Stimulated activated CD4-positive, alpha-beta T cell treated with anti-CD3 and anti-CD28 coated beads, Interleukin-2, amount 100 ng/mL, for 48 hours (primary cell): ENCODE measurements at places on chromosomes 11 and 22.

DNA sequence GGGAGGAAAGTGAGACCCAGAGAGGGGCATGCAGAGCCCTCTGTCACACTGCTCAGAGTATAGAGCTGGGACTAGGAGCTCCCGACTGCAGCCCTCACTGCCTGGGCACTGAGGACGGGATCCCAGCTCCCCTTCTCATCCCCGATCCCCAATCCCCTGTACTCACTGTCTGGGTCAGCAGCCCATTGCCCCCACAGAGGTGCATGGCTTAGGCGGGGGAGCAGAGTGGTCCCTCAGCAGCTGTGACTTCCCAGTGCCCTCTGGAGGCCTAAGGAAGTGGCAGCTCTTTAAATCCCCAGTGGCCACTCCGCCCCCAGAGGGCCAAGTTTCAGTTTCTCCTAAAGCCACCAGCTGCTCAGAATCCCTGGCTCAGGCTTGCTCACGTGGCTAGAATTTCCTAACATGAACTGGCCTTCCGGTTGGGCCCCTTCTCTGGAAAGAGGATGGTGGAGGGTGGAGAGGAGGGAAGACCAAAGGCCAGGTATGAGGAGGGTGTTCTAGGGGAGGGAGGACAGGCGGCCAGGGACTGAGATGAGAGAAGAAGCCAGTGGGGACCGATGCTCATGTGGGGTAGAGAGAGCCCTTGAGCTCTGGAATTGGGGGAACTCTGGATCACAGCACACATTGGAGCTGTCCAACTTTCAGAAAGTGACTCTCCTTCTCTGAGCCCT lies at the start of gene BATF2:
Gene BATF2, minus strand, starts transcription at position 262 of the 671 bp plus-strand sequence. Its CDS starts 57 bp downstream, at position 205.
- no peak for DNase-seq

DNA sequence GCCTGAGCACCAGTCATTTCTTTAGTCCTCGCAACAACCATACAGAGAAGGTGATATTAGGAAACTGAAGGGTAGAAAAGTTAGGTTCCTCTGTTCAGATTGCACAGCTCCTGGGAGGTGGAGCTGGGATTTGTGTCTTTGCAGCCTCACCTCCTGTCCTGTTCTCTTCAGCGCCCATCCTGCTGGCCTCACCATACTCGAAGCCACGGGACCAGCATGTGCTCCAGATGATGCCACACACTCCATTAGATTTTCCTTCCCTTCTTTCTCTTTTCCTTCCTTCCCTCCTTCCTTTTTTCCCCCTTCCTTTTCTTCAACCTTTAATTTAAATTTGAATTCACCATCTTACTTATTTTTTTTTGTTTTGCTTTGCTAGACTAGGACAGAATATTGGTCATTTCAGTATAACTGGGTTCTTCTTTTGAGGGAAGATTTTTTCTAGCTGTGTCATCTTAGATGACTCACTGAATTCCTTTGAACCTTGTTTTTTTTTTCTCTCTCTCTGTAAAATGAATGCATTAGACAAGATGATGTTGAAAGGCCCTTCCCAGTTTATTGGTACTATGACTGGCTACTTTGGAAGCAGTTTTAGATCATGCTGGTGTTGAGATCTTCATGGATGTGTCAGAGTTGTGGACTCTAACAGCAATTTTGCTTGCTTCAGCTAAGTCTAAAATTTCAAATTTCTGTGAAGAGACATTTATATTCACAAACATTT lies 662.5 kb upstream of the TENM4 start:
- DNase-seq = no peak

DNA sequence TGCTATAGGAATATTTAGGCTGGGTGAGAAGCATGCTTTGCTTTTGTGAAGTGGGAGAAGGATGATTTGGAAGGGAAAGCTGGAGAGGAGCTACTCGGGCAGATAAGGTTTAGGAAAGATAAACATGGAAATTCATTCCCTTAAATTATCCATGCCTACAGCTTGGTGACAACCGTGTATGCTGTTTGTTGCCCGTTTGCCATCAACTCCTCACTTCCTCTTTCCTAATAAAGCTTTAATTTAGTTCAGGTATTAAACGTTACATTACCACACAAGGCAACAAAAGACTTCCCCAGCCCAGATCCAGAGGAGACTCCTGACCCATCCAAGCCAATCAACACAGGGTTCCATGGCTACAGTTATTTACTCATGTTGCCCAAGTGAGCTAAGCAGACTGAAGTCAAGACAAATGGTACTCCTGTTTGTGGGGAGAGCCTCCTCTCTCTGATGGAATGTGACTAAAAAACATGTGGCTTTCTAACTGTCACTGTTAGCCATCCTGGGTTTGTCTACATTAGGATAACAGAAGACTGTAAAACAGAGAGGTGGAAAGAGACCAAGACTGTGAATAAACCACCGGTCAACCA lies 101.7 kb upstream of the GRAMD1B start:
- DNase-seq = no peak

DNA sequence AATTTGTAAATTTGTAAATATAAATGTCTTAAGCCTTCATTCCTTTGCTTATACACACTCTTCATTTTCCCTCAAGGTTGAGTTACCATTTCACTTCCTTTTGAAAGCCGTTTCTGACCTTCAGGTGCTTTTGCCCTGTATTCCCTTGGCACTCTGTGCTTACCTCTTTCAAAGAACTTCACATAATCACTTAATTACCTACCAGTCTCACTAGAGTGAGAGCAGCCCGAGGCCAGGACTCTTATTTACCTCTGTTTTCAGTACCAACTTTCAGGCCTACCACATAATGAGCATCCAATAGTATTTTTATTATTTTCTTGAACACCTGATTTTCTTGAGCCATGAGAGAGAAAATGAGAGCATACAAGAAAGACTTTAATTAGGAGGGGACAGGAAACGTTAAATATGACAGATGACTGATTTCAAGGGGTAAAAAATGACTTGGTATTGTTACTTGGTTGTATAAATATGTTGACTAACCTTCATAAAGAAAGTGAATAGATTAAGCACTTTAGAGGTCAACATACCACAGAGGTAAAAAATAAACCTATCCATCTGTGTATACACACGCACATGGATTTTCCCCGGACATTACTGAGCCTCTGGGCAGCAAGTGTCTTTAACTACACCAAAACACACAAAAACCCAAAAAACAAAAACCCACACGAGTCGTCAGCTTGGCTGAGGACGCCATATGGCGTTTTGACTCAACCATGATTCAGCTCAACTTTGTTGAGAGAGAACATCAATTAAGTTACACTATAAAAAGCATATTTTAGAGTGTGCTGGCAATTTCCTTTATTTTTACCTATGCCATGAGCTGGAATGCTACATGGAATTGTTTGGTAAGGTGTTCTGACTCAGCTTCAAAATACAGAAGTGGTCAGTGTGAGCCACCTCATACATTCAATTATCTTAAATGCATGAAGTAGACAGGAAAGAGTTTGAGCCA lies 7.6 kb downstream of the ATXN10 start:
- DNase-seq = no peak

GRCh38 chr11:65334696-65335295 lies 1.1 kb downstream of the DPF2 start:
- DNase-seq = no peak

- no peak for DNase-seq
Measured at GRCh38 chr11:11884351-11884750, 42.6 kb downstream of the USP47 start.

GRCh38 chr11:108597736-108598355 lies 4.3 kb upstream of the EXPH5 start:
- DNase-seq = no peak

DNA sequence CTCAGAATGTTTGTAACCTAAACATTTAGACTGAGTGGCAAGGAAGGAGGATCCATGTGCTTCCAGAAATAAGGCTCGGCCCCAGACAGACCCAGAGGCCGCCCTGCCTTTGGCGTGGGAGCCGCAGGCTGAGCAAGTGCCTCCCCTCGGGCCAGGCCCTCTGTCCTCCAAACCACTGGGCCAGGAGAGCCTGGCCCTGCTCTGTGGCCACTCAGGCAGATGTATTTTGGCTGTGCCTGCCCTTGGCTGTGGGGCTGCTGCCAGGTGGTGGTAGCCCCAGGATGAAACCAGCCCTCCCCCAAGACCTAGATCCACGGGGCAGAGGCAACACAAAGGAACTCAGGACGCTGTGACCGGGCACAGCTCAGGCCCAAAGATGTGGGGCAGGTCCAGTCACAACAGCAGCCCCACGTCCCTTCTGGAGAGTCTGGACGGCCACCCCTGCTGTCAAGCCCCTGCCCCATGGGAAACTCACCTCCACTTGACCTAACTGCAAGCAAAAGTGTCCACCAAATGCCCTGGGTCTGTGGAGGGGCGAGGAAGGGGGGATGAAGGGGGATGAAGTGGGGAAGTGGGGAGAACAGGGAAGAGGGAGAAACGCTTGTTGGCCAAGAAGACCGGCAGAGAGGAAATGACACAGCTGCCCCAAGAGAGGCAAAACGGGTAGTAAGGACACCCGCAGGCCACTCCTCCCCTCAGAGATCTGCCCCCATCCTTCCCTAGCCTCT lies 24.0 kb downstream of the PISD start:
- DNase-seq = no peak

DNA sequence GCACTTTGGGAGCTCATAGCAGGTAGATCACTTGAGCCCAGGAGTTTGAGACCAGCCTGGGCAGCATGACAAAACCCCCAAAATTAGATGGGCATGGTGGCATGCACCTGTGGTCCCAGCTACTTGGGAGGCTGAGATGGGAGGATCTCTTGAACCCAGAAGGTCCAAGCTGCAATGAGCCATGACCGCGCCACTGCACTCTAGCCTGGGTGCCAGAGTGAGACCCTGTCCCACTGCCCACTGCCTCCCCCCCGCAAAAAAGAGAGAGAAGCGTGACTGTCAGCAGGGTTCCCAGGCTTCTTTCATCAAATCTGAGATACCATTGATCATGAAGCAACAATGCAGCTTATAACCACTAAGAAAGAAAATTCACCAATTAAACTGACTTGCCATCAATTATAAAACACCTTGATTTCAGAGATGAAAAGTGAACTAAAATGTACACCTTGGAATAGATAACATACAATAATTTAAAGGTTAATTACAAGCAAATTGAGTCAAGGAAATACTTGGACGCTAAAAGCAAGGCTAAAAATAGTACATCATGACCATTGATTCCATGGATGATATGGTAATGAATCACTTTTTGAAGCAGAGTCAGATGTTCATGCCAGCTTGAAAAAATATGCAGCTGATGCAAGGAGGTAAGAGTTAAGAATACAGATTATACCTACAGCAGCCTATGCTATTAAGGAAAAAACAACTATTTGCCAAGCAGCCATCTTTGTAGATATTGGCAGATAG lies 90.8 kb upstream of the ALKBH3 start:
- no peak for DNase-seq

DNA sequence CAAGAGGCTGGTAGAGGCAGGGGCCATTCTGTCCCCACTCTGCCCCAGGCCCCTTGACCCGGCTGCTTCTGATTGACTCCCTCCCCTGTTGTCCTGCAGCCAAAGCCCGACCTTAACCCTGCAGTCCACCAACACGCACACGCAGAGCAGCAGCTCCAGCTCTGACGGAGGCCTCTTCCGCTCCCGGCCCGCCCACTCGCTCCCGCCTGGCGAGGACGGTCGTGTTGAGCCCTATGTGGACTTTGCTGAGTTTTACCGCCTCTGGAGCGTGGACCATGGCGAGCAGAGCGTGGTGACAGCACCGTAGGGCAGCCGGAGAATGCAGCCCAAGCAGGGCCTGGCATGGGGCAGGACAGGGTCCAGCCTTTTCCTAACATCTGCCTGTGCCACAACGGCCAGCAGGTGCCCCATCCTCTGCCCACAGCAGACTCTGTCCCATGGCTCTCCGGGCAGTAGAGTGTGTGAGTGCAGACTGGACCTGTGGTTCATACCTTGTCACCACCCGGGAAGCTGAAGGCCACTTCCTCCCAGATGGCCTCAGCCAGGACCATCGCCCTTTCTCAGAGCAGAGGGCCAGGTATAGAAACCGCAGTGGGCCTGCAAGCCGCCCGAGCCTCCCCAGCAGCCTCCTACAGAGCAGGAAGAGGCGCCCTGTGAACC lies 26.8 kb upstream of the MGAT3 start:
- no peak for DNase-seq

GRCh38 chr11:5272395-5273017 lies 2.8 kb upstream of the HBE1 start:
- no peak for DNase-seq

- DNase-seq = no peak
Measured at GRCh38 chr22:39474351-39475111, 17.7 kb downstream of the MGAT3 start.

DNA sequence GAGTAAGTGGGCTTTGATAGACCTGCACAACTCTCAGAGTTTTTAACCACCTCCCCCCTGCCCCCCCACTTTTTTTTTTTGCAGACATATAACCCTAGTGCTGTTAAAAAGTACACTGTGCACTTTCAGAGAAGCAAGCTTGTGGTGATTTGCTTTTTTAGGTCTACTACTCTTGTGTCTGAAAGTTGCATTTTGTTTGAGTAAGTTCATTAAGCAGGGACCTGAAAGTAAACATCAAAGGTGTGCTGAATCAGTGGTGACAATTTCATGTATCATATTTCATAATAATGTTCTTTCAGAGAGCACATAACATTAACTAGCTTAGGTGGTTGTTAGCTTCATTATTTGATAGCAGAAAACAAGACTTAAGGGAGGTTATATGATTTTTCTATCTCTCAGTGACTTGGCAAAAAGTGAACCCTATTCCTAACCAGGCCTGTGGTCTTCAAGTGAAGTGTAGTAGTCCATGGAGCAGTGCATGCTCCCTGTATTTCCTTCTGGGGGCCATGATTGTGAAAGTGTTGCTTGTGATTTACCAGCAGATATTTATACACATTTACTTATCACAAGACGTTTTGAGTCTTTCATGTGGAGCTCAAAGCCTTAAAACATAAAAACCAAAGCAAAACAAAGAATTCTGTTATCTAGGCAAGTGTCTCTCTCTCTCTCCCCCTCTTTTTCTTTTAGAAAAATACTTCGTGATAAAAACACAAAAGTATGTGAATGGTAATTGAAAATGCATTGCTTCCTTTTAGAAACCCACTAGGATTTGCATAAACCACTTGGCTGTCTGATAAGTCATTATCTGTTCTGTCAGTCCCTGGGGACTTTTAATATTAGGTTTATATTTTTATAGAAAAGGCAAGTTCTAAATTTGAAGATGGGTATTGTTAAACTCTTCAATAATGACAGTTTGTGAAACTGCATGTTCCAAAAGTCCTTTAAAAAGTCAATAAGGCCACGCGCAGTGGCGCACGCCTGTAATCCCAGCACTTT lies 7.5 kb upstream of the RAG2 start:
- DNase-seq = no peak

GRCh38 chr11:14022251-14022650 lies 59.7 kb downstream of the SPON1 start:
- DNase-seq = no peak

GRCh38 chr22:45357490-45357889 lies 47.8 kb downstream of the FAM118A start:
- DNase-seq = no peak

- peak; percentile 69 for DNase-seq
Measured at GRCh38 chr22:24805790-24806662, at the start of gene SGSM1. SGSM1 (plus strand) TSS chr22:24806211; CDS start chr22:24806326, 115 bp downstream.

DNA sequence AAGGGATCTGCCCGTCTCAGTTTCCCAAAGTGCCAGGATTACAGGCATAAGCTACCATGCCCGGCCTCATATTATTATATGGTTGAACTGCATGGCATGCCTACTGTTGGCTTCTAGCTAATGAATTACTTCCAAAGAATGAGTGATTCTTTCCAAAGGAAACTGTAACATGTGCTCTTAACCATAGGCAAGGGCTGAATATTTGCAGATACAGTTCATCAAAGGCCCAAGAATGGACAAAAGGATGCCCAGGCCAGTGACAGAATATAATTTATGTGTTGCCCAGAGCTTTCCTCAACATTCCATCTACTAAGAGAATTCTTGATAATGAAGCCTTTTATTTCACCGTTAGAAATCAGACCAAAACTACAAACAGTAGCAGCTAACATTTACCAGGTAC lies 27.0 kb upstream of the CCDC89 start:
- no peak for DNase-seq
